ENCODE measurements at places on chromosomes 16 and 17.

GRCh38 chr17:62995377-62995885 is 29.4 kb downstream of the TANC2 start:
- DNase-seq, result no peak

DNA sequence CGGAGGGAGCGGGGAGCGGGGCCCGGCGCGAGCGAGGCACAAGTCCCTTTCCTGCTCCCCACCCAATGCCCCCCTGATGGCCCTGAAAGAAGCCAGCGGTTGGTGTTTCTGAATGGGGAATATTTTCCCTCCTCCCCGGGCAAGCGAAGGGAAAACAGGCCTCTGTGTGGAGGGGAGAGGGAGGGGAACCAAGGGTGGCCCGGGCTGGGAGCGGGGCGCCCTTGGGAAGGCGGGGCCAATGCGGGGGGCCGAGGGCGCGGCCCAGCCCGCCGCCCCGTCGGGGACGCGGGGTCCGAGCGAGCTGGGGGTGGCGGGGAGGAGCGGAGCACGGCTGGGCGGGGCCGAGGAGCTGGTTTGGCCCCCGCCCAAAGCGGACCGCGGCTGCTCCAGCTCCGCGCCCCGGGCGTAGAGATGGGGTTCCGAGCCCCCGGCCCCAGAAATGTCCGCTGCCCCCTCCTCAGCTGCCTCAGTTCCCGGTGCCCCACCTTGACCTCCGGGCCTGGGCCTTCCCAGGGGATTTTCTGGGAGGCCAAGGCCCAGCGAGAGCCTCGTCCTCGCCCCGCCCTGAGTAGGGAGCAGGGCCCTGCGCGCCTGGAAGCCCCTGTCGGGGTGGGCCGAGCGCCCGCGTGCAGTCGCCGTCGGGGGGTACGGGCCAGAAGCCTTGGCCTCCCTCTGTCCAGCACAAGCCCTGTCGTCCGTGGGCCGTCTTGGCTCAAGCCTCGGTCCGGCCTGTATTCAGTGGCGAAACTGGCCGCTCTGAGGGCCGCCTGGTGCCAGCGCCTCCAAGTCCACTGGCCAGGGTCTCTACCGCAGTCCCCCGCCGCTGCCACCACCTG is 3.9 kb upstream of the HEXIM1 start:
- peak; percentile 73 for DNase-seq

DNA sequence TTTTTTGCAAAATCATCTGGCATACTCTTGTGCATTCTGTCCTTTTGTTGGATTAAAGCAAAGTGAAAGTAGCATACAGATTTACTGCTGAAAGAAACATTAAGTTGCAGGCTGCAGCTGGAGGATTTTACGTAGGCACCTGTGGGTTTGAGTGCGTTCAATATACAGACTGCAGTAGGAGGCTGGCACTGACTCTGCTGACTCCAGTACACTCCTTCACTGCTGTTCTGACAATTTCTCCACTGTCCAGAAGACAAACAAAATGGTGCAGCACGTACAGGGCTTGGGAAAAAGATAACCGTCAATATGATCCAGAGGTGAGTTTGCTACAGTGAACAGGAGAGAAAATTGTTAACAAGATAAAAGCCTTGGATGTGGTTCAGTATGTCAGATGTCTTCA is 73.3 kb downstream of the TANC2 start:
- DNase-seq, result no peak

DNA sequence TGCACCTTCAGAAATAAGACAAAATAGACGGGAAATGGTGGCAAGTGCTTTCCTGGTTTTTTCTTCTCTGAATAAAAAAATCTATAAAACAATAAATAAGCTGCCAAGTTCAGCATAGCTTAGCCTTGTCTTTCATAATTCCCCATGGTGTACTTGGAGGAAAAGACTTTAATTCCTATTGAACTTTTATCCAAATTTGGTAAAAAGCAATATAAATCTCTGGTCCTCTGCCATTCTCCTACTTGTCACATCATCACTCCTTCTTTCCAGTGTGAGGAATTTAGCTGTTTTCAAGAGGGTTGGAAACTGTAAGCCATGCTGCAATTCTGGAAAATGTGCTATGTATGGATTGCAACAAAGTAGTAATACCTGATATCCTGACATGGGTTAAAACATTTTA is 551.8 kb upstream of the KIF2B start:
- DNase-seq, result no peak

DNA sequence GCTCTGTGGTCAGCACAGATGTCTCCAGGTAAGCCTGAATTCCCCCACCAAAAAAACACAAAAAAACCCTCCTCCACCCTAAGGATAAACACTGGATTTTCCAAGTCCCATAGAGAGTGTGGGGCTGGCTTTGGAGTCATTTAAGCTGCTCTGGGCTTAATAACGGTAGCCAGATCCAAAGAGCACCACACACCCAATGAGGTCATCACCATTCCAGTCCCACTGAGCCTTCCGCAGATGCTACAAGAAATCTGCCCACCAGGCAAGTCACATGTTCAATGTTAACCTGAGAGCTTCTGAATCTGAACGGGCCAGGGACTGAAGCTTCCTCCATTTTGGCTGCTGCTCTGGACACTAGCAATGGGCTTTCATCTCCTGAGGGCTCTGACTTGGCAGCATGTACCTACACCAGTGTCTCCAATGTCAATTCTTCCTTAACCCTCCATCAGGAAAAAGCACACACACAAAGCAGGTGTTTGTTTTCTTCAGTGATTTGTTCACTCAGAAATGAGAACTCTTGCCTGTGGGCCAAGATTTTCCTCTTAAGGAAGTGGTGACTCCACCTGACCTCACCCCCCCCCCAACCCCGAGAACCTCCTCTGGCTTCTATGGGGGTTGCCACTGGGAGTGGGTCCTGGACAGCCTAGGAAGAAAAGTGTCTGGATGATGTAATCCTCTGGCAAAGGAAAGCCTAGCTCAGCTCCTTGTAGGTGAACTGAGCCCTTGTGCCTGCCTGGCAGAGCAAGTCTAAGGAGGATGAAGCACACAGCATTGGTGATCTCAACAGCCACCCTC is 220.1 kb downstream of the FOXL1 start:
- no peak for DNase-seq

DNA sequence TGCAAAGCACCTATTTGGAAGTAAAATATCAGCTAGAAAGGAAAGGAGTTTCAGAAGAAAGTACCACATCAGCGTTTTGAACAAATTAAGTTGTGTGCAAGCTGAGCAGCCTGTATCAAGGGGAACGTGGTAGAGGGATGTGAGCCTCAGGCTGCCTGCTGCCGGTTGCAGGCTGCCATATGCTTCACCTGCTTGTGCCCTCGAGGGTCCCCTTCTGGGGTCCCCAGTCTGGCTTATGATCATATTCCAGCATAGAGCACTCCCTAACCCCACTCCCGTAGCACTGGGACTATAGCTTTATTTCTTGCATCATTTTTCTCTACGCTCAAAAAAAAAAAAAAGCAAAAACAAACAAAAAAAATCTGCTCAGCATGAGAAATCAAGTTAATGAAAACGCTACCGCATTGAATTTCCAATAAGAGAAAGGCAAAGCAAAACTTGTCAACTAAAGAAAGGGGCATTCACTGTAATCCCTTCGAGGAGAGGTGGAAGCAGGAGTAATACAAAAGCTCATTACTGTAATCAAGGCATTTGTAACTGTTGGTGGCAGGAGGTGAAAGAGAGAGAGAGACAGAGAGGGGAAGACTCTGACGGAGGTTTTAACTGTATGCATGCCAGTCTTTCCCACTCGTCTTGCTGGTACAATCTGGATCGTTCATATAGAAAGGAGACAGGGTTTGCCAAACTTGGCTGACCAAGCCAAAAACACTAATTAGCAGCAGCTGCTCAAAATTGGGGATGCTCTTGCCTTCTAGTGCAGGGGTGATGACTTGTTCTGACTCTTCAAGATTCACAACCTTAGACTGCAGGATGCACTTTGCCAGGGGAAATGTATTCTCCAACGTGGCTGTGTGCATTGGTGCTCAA is 258.2 kb upstream of the HSBP1 start:
- DNase-seq, result no peak

- DNase-seq, result no peak
Measured at GRCh38 chr16:19933740-19934139, 49.1 kb upstream of the GPRC5B start.

DNA sequence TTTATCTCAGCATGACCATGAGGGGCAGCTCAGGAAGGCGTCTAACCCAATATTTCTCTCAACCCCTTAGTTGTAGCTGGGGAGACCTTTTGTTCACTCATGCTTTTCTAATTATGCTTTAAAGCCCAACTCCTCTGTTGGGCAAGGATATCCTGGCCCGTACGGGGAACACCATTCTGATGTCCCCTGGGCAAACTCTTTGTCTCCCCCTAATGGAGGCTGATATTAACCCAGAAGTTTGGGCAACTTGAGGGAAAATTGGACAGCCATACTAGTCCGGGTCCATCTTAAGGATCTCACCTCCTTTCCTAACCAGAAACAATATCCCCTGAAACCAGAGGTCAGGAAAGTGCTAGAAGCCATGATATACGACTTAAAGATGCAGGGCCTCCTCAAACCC is 143.7 kb upstream of the COX10 start:
- no peak for DNase-seq

DNA sequence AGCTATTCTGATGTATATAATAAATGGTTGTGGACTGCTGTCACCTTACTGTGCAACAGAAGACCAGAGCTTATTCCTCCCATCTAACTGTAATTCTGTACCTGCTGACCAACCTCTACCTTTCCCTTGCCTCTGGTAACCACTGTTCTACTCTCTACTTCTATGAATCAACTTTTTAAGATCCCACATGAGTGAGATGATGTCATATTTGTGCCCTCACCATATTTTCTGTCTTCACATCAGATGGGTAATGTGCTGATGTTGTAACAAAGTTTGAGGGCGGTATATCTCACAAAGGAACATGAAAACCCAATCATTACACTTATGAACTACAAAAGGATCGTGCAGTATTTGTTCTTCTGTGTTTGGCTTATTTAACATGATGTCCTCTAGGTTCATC is 16.8 kb downstream of the BRD7 start:
- DNase-seq, result no peak

- no peak for DNase-seq
Measured at GRCh38 chr16:88766975-88767374, 18.0 kb downstream of the PIEZO1 start.

GRCh38 chr16:1320097-1320496 is 10.7 kb downstream of the UBE2I start:
- no peak for DNase-seq

- DNase-seq, result peak; percentile 7
Measured at GRCh38 chr16:1785846-1786170, 3.0 kb downstream of the NUBP2 start.

- no peak for DNase-seq
Measured at GRCh38 chr16:4347010-4347409, 4.1 kb downstream of the PAM16 start.

GRCh38 chr17:80220054-80220735 is at the start of the genes SGSH and SLC26A11:
Gene SGSH, minus strand, starts transcription at chr17:80220333. Its CDS starts 20 bp downstream, at chr17:80220313.
Gene SLC26A11, plus strand, starts transcription at chr17:80220427. Its CDS starts 1,134 bp downstream, at chr17:80221561.
- peak; percentile 89 for DNase-seq

GRCh38 chr17:27384726-27385125 is 71.5 kb upstream of the KSR1 start:
- DNase-seq, result no peak

DNA sequence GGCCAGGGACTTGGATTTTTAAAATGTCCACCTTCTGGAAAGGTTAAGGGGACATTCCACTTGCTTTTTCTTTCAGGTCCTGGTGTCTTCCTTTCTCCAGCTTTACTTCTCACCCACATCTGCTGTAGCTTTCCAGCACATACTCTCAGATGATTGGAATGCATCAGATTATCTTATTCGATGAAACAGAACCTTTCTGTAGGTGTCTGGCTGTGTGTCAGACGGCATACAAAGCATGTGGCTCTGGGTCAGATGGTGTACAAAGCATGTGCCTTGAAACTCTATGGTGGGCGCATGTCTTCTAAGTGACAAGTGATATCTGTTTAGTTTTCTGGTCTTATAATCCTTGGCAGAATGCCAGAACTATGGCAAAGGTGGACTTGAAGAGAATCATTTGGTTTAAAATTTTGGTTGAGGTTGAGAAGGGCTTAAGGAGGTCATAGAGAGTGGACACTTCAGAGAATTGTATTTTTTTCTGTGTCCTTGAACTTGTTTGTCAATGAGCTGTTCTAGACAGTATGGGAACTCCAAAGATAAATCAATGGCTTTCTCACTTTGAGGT is 125.3 kb downstream of the FTO start:
- no peak for DNase-seq

- DNase-seq, result no peak
Measured at GRCh38 chr16:75225678-75226515, 7.1 kb downstream of the CTRB1 start.

- DNase-seq, result no peak
Measured at GRCh38 chr16:12703935-12704334, 99.8 kb downstream of the CPPED1 start.

GRCh38 chr17:1486802-1487695 is 5.4 kb downstream of the MYO1C start:
- peak; percentile 86 for DNase-seq

GRCh38 chr17:41339571-41340172 is 11.0 kb downstream of the KRT33A start:
- no peak for DNase-seq

DNA sequence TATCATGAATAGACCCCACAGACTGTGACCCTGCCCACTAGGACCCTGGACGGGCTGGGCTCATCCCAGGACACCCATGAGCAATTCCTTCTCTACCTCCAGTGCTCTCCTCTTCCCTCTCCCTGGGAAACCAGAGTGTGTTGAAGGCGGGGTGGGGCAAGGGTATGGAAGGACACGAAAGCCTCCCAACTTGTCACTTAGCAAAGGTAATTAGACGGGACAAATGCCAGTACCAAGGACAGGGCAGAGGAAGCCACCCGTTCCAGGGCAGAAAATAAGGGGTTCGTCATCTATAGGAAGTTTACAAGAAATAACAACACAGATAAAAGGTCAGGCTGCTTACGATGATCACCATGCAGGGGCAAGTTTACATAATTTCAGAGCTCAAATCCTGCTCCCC is 4.9 kb upstream of the EPX start:
- DNase-seq, result no peak

DNA sequence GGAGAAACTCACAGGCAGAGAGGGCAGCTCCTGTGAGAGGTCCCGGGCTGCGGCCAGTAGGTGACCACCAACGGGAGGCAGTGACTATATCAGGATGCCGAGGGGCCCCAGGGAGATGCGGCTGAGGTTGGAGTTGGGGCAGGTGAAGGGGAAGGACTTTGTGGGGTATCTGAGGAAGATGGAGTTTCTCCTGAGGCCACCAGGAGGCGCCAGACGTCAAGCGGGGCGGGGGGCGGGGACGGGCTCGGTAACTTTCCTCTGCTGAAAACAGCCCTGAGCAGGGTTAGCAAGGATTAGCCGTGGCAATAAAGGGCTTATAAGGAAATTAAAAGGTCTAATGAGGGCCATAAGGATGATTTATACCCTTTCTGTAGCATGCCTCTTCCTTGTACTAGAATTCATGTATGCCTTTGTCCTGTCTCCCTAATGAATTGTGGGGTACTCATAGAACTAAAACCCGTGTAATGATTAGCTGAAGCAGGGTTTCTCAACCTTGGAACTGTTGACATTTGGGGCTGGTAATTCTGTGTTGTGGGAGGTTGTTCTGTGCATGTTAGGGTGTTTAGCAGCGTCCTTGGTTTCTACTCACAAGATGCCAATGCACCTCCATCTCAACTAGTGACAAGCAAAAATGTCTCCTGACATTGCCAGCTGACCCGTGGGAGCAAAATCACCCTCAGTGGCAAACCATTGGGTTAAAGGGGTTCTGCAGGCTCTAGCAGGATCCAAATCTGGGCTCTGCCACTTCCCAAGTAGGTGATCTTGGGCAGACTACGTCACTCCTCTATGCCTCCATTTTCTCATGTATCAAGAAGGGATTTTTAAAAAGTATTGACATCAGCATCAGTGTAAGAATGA is 74.8 kb upstream of the GRIN2A start:
- peak; percentile 40 for DNase-seq

- no peak for DNase-seq
Measured at GRCh38 chr16:2364638-2365210, 24.2 kb upstream of the ABCA3 start.

GRCh38 chr17:75941442-75941819 is 589 bp upstream of the FBF1 start:
- no peak for DNase-seq
